ENCODE measurements at places on chromosomes 5 and 9.

- no peak for DNase-seq
Observed at GRCh38 chr5:169832304-169832703, 148.0 kb downstream of the INSYN2B start.

DNA sequence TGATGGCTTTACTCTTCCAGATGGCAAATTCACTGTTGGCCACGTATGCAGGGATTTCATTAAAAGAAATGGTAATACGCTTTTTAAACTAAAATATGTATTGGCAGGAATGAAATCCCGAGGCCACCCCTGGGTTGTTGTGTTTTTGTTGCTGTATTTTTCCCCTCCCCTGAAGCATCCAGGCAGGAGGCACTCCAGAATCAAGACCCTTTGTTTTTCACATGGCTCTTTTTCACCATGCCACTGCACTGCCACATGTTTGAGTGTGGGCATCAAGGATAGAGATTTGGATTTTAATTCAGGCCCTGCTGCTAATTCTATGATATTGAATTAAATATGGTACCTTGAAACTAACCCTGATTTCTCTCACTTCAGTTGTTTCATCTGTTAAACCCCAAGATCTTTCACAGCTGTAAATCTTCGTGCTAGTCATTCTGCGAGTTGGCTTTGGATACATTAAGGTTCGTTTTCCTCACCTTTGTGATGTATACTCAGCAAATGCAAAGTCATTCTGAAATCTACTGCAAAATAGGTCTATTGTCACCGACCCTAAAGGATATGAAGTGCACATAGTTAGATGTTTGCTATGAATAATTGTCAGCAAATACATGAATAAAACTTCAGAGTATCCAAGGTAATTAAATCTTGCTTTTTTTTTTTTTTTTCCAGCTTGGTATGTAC is 533.4 kb downstream of the PTPRD start:
- DNase-seq: no peak

GRCh38 chr9:121038362-121038761 is 11.7 kb downstream of the C5 start:
- DNase-seq: no peak

GRCh38 chr5:31319335-31319734 is 125.8 kb downstream of the CDH6 start:
- DNase-seq: no peak

- DNase-seq: no peak
Observed at GRCh38 chr9:126399251-126399650, 72.6 kb downstream of the MVB12B start.

GRCh38 chr9:79812507-79813257 is 240.9 kb downstream of the TLE4 start:
- no peak for DNase-seq

DNA sequence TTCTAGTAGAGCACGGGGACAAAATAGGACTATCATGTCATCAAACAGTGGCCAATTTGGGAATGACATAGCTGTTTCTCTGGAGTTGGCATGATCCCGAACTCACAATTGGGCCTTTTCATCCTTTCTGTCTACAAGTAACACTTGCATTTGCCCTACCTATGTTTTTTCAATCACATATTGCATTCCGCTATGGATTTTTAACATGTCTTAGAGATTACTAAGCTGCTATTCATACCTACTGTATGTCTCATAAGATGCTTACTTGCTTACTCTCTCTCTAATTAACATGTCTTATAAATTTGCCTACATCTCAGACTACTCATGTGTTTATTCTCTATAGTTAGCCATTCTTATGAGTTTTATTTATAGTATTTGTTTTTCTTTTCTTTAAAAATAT is 341.2 kb upstream of the CTNND2 start:
- no peak for DNase-seq

DNA sequence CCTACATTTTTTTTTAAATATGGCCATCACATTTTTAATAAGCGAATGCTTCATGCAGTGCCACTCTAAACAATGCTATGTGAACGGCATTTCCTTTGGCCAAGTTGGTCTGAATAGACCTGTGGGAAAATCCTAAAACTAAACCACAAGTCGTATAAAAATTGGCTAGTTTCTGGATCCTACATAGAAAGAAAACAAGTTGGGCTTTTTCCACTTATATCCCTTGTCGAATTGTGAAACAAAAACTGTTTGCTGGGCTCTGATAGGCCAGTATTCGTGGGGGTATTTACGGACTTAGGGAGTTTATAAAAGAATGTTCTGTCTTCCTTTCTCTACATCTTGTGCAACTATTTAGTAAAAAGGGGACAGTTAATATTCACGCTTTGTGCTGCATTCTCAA is 153.1 kb upstream of the KLF9 start:
- DNase-seq: no peak

DNA sequence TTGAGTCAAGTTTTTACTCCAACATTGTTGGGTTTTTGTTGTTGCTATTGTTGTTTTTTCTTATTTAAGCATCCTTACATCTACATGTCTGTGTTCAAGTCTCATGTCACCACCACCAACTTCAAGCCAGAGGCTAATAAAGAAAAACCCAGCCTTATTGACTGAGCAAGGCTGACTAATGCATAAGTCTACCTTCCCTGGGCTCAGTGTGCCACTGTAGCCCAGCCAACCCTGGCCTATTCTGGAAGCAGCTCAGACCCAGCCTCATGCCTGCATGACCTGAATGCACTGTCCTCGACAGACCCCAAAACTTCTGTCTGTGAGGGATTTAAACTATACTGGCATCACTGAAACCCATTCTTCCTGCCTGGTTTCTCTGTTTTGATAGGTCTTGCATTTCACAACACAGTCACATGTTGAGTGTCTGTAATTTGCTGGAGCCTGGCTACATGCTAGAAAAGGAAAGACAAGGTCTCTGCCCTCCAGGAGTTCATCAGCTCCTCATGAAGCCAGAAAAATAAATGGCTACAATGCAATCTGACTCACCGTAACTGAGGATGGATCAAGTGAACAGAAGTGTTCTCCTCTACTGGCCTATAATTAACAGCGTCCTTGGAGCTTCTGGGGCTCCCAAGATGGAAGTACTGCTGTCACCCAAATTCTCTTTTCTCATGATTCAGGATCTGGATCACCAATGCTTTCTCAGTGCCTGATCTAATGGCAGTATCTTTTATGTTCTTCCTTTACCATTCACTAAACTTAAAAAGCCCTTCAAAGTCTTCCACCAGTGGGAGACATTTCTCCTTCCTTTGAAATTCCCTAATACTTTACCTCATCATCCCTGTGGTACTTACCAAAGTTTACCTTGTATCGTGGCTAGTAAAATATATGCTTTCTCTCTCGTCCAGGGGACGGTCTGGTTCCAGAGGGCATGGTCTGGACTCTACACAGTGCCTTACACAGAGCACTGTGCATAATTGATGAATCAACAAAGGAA is 103.9 kb upstream of the IFNE start:
- DNase-seq: no peak

- DNase-seq: no peak
Observed at GRCh38 chr5:93076566-93076965, 504.5 kb downstream of the NR2F1-AS1 start.

GRCh38 chr5:132271251-132272246 is 14.1 kb downstream of the PDLIM4 start:
- no peak for DNase-seq

GRCh38 chr5:1437226-1437829 is 7.9 kb downstream of the SLC6A3 start:
- no peak for DNase-seq

DNA sequence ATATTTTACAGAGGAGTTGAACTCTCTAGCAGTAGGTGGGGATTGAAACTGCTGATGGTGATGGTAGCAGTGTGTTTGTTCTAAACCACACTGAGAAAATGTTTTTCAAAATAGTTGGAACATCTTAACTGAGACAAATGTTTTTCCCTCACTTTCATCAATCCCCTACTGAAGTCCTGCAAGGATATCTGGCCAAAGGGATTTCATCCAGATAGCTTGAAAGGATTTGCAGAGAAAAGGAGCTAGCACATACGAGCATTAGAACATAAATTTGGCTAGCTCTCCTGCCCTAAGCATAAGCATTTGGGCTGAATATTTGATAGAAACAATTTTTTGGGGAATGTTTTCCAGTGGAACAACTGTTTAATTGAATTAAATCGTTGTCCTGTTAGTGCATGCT is 153.9 kb downstream of the CDH9 start:
- DNase-seq: no peak

- DNase-seq: no peak
Observed at GRCh38 chr9:107049046-107049802, 186.3 kb downstream of the ZNF462 start.

Data from activated CD4-positive, alpha-beta T cell treated with anti-CD3 and anti-CD28 coated beads for 24 hours (primary cell).